ENCODE measurements at places on chromosomes 11 and 22.

DNA sequence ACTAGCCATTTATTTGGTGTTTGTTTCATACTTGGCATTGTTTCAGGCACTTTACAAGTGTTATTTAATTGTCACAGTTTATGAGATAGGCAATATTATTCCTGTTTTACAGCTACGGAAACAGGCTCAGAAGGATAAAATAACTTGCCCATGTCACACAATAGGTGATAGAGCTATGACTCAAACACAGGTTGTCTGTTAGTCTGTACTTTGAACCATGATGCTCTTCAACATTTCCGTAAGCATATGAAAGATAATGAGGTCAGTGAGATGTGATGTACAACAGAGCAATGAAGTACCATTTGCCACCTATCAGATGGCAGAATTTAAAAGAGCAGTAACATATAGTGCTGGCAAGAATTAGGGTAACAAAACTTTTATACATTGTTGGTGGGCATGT, 15.3 kb downstream of the TUG1 start:
- DNase-seq = no peak

GRCh38 chr11:123303924-123304323, 108.9 kb upstream of the CLMP start:
- DNase-seq = no peak

DNA sequence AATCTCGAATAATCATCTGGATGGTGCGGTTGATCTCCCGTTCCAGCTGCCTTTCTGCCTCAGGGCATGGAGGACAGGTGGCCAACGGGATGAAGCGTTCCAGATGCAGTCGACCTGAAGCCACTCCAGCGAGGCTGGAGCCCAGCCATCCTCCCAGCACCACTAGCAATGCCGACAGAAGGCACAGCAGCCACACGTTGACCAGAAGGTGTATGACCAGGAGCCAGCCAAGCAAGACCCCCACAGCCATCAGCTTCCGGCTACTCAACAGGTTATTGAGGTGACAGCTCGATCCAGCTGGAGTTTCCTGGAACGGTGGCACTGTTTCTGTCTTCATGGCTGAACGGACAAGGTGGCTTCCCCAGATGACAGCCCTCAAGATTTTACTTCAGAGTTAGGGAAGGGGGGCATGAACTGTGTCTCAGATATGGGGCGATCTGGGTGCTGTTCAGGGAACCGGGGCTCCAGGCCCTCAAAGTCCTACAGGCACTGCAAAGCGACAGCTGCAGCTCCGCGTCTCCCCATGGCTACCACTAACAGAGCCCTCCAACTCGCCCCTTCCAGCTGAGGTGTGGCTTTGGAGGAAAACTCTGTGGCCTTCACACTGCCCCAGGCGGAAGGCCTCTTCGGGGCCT, 559 bp downstream of the SNX19 start:
- DNase-seq = no peak

DNA sequence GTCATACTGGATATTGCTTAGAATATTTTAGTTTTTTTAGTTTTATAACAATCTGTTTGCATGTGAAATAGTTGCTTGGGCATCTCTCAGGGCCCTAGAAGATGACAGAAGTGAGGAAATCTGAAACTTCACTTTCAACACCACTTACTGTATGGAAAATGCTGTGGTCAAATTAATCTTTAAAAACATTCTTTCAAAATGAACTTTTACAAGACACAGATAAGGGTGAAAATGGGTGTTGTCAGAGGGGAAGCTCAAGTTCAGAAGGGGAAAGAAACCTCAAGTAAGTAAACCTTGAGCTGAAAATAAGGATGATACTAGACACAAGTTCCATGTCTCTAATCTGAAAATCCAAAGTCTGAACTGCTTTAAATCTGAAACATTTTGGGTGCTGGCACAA, 1840.1 kb upstream of the RAG2 start:
- peak; percentile 39 for DNase-seq

- DNase-seq = peak; percentile 90
Measured at GRCh38 chr11:123511037-123511870, 81.2 kb downstream of the GRAMD1B start.

DNA sequence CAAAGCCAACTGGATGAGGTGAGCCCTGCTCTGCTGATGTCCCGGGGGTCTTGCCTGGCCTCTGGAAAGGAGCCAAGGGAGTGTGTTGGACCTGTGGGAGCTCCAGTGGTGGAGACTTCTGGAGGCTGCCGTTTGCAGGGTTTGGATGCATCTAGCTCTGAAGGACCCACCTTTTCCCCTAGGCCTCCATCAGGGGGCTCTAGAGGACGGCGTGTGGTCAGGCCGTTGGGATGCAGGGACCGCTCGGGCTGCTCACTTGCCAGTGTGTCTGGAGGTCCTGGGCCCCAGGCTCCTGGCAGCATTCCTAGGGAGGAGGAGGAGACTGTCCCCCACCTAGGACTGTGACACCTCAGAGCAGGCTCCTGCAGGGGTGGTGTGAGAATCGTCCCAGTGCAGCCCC, 58.3 kb downstream of the PRDM11 start:
- no peak for DNase-seq

- no peak for DNase-seq
Measured at GRCh38 chr11:76496174-76496573, 51.4 kb downstream of the EMSY start.

DNA sequence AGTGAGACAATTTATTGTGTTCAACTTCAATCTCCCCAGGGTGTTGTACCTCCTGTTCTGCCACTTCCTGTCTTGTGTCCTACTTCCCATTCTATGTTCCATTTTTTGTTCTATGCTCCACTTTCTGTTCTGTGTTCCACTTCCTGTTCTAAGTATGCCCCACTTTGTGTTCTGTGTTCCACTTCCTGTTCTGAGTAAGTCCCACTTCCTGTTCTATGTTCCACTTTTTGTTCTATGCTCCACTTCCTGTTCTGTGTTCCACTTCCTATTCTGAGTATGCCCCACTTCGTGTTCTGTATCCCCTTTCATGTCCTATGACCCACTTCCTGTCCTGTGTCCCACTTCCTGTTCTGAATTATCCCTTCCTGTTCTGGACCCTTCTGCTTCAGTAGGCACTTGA, 732.7 kb downstream of the TBC1D22A start:
- no peak for DNase-seq

DNA sequence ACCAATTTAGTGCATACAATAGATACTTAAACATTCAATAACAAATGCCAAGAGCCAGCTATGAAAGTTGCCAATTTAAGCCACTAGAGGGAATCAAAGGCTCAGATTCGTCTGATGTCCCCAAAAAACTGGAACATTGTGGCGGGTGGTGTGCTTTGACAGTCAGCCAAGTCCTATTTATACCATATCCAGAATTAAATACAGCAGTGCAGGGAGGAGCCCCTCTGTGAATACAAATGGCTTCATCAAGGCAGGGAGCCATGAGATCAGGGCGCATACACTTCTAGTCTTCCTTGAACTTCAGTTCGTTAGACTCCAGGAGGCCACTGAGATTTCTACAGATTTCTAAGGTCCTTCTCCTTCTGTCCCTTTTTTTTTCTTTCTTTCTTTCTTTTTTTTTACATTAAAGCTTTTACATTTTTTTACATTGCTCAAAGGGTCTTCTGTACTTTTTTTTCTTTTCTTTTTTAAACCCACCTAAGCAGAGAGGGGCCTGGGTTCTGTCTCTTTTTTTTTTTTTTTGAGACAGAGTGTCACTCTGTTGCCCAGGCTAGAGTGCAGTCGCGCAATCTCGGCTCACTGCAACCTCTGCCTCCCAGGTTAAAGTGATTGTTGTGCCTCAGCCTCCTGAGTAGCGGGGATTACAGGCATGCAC, 41.5 kb upstream of the HSPA8 start:
- DNase-seq = peak; percentile 88

DNA sequence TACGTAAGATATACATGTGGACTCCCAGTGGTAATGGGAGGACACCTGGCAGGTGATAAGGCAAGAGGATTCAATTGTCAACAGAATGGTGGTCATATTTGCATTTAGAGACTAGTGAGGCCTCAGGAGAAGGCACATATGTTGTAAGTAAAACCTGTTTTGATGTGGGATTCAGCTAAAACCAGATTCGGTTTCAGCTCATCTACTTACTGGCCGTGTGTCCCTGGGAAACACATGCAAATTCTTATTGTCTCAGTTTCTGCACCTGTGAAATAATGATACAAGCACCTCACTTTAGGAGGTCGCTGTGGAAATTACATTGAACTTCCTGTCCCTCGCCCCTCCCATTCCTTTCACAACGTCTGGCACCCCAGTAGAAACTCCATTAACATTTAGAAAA, 78.9 kb upstream of the FIBIN start:
- DNase-seq = no peak

- no peak for DNase-seq
Measured at GRCh38 chr22:46863794-46864193, 101.3 kb downstream of the TBC1D22A start.

- DNase-seq = no peak
Measured at GRCh38 chr11:75777461-75778110, 9.0 kb downstream of the DGAT2 start.

- DNase-seq = no peak
Measured at GRCh38 chr22:20063271-20064139, 16.5 kb upstream of the DGCR8 start.

DNA sequence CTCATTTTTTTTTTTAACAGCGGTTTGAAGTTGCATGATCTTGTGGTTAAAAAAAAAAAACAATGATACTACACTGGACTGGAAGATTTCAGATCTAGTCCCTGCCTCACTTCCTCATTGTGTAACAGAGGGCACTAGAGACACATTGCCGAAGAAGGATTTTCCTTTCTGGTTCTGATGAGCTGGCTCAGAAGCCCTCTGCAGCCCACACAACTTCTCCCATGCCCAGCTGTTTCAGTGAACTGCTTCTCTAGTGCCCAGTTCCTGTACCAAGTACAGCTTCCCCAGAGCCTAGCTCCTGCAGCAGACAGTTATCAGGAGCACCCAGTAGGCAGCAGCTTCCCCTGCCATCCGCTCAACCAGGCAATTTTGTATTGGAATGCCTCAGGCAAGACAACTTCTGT, 29.5 kb upstream of the ANO5 start:
- no peak for DNase-seq

DNA sequence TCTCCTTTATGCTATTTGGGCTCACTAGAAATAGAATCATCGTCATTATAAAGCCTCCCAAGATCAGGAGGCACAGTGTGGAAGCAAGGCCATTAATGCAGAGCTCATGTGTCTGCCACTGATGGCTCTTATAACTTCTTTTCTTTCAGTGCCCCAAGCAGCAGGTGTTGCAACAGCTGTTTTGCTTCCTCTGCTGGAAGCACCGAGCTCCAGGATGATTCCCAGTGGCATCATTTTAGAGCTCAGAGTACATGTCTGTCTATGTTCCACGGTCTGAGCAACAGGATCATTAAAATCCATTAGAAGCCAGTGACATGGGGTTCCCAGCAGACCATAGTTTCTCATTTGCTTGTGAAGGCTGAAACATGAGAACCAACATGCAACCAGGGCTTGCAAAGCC, 803.0 kb upstream of the FAT3 start:
- DNase-seq = no peak

- peak; percentile 37 for DNase-seq
Measured at GRCh38 chr11:28763876-28764275, 655.7 kb downstream of the METTL15 start.

DNA sequence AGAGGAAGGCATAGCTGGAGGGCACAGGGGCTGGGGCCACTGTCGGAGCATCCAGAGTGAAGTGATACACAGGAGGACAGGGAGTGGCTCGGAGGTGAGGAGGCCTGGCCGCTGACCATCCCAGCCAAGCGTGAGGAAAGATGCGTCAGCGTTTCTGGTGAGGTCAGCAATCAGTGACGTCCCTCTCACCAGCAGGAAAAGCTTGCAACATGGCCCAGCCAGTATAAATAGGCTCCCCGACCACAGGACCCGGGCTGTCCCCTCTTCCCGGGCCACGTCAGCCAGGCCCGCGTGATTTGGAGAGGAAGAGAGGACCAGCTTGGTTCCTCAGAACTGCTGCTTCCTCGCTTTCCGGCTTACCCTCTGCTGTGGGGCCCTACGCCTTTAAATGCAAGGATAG, 4.2 kb upstream of the OSM start:
- DNase-seq = no peak

- no peak for DNase-seq
Measured at GRCh38 chr11:5783255-5783654, at the start of gene OR52N5. TSS of gene OR52N5 (minus strand) at chr11:5783355. CDS start at chr11:5778634, 4,721 bp downstream.

- no peak for DNase-seq
Measured at GRCh38 chr11:113677685-113678084, 28.4 kb downstream of the TMPRSS5 start.

DNA sequence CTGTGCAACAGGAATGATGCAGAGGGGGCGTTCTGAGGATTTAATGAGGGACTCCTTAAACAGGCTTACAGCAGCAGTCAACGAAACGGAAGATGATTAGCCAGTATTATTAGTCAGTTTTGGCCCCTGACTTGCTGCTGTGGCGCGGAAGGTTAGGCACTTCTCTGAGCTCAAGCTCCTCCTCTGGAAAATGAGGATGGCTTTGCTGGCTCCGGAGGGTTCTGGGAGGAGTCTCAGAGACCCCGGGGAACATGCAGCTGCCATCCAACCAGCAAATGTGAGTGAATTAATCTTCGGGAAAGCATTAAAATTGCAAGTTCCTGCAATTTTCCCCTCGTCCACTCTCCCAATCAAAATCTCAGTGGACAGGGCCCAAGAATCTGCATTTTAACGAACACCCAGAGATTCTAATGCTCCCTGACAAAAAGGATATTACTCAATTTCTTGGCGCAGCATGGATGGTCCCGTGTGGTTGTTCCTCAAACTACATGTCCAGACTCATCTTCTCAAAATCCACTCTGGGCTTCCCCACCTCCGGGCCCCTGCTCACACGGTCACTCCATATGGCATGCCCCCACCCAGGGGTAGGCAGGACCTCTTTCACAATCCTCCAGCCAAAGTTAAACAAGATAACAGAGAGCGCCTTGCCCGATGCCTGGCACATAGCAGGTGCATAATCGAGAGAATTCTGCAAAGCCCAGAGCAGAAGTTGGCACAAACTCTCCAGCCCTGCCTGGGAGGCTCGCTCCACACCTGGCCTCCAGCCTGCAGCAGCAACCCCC, 6.4 kb downstream of the ELFN2 start:
- DNase-seq = no peak

GRCh38 chr11:28657378-28658030, 549.3 kb downstream of the METTL15 start:
- peak; percentile 53 for DNase-seq

- DNase-seq = no peak
Measured at GRCh38 chr11:96412761-96413381, 23.1 kb downstream of the JRKL start.

GRCh38 chr11:43459246-43459645, 100.5 kb downstream of the TTC17 start:
- no peak for DNase-seq

GRCh38 chr11:127157225-127157624, 156.7 kb upstream of the KIRREL3 start:
- no peak for DNase-seq

DNA sequence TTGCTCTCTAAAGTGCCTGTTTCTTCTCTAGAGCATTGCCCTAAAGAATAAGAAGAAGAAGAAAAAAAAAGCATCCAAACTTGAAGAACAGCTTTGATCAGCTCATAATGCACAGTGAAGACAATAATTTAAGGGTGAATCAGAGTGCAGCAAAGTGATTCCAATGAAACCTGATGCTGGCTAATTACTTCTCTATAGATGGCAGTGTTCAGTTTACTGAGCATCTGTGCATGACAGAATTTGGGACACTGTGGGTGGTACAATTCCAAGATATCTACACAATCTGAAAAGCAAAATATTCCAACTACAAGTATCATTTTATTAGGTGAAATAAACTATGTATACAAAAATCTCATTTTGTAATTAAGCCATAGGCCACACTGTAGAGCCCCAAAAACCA, 450.5 kb upstream of the CCDC90B start:
- DNase-seq = no peak
